Muscle of leg (tissue), 16 donors: ENCODE measurements at places on chromosomes 6 and 20. TPM values are rescaled to one million over a fixed set of nuclear protein-coding genes. Genes with fewer than 3 reads are reported as not detected.

- H3K4me1 ChIP-seq: no peaks in the 10 kb centered on the region
- no peak for DNase-seq
- H3K4me3 ChIP-seq: no peak overlapping the region
- H3K27ac ChIP-seq: no peak overlapping the region
- no peaks in the 10 kb centered on the region for H3K27me3 ChIP-seq
These were observed 125.5 kb downstream of the MAP3K7 start for GRCh38 chr6:90461383-90461782.

DNA sequence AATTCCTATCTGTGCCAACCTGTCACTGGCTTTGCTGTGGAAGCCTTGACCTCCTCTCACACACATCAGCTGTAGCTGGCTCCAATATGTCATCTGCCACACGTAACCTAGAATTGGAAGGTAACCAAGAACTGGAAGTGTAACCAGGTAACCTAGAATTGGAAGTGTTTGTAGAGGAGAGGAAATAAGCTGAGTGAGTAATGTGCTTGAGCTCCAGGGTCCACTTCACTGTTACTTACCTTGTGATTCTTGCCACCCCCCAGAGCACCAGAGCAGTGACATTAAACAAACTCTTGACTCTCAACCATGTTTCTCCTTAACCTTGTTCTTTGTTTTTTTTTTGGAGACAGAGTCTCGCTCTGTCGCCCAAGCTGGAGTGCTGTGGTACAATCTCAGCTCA, 350.5 kb downstream of the NRN1 start:
- H3K36me3 ChIP-seq: peaks cover 4% of the 10 kb centered on the region
- H3K27me3 ChIP-seq: no peaks in the 10 kb centered on the region
- no peak for DNase-seq
- no peak overlapping the region for H3K4me3 ChIP-seq
- H3K27ac ChIP-seq: no peak overlapping the region

The COX7A2 gene
- 301 TPM for polyA plus RNA-seq

DNA sequence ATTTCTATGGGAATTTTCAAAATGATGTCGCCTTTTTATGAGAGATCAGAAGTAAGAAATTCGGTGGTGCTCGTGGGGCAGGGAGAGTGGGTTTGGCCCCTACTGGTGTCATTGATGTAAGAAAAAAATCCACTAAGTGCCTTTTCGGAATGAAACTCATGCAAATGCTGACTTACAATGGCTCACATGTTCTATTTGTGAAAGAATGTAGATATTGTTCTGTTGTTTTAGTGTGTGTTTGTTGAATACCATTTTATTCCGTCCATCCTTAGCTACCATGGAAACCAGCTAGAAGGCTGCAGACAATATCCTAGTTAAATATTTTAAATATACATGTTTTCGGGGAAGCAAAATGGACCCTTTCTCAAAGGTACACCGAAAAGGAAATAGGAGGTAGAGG, 304.9 kb downstream of the TAF4 start:
- H3K4me1 ChIP-seq: no peaks in the 10 kb centered on the region
- H3K27ac ChIP-seq: no peak overlapping the region
- no peak overlapping the region for H3K4me3 ChIP-seq
- no peaks in the 10 kb centered on the region for H3K36me3 ChIP-seq

DNA sequence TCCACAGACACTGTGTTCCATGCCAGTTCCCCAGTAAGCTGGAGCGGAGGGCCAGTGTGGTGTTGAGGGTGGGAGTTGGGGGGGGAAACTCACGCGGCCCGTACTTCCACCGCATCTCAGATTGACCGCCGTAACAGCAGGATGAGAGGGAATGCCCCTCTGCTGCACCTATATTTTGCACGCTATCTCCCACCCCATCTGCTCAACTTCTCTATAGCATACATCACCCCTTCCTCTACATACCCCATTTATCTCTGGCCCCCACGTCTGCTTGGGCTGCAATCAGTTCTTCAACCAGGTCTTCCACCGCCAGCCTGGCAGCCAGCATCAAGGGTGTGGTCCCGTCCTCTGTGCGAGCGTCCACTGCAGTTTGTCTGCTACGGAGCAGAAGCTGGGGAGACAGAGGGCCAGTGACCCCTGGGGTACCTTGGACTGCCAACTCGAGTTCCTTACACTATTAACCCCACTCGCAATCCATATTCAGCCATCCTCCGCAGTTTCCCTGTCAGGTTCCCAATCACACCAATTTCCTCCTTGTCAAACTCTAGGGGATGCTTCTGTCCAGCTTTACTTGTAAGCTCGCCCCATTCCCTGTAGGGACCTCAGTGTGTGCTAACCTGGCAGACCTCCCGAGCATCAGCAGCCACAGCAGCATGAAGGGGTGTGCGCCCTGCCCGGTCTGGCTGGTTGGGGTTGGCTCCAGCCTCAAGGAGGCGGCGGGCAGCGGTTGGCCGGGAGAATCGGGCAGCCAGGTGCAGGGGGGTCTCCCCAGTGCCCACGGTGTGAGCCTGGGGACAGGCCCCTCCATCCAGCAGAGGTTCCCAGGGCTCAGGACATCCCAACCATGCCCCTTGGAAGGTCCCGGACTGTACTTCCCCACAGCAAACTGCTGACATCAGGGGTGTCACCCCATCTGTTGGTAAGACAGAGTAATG, 4.5 kb upstream of the GPSM3 start:
- DNase-seq: peak; percentile 78
- peak overlapping the region; percentile 100 for H3K27ac ChIP-seq
- peak overlapping the region; percentile 95 for H3K4me3 ChIP-seq
- H3K36me3 ChIP-seq: no peaks in the 10 kb centered on the region
- H3K4me1 ChIP-seq: peaks cover 31% of the 10 kb centered on the region

The EZR gene
- 39.8 TPM for polyA plus RNA-seq

- no peak for DNase-seq
- no peak overlapping the region for H3K27ac ChIP-seq
- no peaks in the 10 kb centered on the region for H3K4me1 ChIP-seq
- no peaks in the 10 kb centered on the region for H3K36me3 ChIP-seq
These were observed 39.7 kb downstream of the SLC26A8 start for GRCh38 chr6:35984701-35985100.

- H3K27me3 ChIP-seq: no peaks in the 10 kb centered on the region
- DNase-seq: no peak
- H3K27ac ChIP-seq: no peak overlapping the region
- H3K36me3 ChIP-seq: peaks cover 24% of the 10 kb centered on the region
These were observed 45.0 kb upstream of the IRF4 start for GRCh38 chr6:346386-347030.

The ERVFRD-1 gene
- 0.04 TPM for polyA plus RNA-seq
